ENCODE measurements at places on chromosomes 16 and 17. TPM values are rescaled to one million over a fixed set of nuclear protein-coding genes. Genes with fewer than 3 reads are reported as not detected.
A peak's percentile ranks its signal among the peaks of the same experiment; 100 is the strongest.

DNA sequence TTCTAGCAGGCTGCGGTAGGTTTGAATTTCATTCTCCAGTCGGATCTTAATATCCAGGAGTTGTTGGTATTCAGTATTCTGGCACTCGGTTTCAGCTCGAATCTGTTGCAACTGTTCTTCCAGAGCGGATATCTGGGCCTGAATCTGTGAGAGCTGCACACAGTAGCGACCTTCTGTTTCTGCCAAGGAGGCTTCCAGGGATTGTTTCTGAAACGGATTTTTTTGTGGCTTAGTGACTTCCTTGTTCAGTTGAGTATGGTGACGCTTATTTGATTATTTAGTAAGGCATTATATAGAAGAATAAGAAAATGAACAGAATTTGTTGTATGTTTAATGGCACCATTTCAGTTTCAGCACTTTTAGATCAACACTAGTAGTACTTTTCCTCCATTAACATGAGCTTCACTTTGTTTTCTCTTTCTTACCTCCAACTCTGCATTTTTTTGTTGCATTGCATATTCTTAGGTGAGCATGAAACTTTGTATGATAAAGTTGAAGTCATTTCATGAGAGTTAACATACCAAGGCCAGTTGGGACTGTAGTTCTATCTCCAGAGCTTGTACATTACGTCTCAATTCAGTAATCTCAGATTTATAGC lies 2.8 kb downstream of the KRT10 start:
- DNase-seq, result no peak

DNA sequence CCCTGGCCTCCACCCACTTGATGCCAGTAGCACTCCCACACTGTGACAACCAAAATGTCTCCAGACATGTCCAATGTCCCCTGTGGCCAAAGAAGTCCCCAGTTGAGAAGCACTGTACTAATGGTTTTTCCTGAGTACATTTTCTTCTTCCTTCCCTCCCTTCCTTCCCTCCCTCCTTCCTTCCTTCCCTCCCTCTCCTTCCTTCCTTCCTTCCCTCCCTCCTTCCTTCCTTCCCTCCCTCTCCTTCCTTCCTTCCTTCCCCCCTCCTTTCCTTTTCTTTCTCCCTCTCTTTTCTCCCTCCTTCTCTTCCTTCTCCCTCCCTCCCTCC lies 76.7 kb upstream of the CDC42EP4 start:
- DNase-seq, result no peak

DNA sequence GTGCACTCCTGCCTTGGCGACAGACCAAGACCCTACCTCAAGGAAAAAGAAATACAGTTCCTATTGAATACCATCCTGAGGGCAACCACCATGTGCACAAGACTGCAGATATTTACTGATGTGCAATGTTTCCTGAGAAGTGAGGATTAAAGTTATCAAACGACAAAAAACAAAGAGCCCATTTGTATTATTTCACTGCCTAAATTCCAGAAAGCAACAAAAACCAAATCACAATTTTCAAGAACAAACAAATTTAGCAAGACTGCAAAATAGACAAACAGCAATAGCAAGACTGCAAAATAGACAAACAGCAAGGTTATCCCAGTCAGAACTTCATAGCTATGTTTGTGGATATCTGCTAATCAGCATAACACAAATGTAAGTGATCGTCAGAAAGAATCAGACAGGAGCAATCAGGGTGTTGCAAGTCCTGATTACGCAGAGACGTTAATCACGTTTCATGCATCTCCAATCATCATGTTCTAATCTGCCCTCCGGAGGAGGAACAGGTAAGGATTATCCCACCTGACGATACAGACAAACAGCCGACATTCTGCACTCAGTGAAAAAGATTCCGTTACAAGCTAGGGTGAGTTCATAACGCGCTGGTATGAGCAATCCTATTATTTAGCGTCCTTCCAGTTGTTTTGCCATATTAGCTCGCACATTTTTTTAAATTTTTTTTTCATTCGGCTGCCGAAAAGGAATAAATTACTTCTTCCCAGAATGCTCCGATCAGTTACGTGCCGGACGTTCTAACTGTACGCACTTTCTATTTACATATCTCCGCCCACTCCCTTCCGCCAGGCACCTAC lies 2.9 kb downstream of the TMEM107 start:
- peak; percentile 98 for DNase-seq

DNA sequence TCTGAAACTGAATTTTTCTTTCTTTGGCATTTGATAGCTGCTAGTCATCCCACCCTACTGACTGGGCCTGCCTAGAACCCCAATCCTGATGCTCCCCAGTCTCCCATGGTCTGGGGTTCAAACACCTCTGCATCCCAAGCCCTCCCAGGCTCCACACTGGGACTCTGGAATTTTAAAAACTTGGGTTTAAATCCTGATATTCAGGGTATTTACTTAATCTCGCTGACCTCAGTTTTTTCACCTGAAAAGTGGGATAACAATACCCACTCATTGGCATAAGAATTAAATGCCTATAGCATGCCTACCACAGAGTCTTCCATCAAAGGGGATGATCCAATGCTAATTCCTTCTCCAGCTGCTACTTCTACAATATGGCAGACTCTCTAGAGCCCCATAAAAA lies 264.4 kb downstream of the NPIPA8 start:
- no peak for DNase-seq

DNA sequence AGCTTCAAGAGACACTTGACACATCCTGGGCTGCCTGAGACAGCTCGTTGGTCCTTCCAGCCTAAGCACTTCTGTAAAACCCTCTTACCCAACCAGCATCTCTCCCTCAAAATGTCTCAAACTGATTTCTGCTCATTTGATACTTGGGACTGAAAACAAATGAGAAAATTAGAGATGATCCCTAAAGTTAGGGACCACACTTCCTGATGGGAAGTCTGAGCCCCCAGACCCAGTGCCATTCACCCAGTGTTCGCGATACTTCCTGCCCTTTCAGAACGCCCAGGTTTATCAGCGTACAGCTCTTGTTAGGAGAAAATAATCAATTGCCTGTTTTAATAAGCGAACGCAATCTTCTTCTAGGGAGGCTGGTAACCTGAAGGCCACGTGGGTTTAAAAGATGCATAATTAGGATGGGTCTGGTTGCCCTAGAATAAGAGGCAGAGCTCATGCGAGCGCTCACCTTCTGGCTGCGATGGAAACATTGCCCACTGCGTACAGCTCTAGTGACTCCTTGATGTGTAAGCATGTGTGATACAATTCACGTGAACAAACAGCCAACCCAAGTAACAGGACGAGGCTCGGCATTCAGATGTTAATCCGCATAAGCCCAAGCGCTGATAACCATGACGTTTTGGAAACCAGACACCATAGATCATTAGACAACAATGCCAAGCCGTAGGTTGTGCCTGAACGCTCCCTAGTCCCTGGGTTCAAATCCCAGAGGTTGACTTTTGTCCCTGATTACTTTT lies 213.1 kb downstream of the FOXL1 start:
- DNase-seq, result no peak

DNA sequence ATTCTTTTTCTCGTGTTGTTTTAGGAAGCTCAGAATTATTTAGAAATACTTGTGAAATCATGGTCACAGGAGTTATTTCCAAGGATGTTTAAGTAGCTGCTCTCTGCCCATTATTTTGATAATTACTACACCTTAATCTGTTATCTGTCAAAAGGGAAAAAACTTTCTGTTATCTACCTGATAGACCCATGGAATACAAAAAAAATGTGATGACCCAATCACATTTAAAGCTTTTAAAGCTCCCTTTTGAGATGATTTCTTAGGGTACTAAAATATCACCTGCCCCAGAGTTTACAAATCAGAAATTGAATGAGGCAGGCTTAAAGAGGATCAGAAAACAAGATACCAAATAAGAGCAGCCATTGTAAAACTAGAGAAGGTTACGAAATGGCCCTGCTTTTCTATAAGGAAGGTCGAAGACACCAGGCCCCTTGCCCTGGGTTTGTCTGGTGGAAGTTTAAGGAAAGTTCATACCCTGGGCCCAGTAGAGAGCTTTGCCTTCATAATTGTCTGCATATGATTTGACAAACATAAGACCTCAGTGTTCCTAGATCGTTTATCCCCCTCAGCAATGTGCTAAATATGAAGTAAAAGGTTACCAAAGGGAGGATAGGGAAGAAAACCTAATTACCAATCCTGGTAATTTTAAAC lies 149.9 kb upstream of the TBX2 start:
- DNase-seq, result no peak

DNA sequence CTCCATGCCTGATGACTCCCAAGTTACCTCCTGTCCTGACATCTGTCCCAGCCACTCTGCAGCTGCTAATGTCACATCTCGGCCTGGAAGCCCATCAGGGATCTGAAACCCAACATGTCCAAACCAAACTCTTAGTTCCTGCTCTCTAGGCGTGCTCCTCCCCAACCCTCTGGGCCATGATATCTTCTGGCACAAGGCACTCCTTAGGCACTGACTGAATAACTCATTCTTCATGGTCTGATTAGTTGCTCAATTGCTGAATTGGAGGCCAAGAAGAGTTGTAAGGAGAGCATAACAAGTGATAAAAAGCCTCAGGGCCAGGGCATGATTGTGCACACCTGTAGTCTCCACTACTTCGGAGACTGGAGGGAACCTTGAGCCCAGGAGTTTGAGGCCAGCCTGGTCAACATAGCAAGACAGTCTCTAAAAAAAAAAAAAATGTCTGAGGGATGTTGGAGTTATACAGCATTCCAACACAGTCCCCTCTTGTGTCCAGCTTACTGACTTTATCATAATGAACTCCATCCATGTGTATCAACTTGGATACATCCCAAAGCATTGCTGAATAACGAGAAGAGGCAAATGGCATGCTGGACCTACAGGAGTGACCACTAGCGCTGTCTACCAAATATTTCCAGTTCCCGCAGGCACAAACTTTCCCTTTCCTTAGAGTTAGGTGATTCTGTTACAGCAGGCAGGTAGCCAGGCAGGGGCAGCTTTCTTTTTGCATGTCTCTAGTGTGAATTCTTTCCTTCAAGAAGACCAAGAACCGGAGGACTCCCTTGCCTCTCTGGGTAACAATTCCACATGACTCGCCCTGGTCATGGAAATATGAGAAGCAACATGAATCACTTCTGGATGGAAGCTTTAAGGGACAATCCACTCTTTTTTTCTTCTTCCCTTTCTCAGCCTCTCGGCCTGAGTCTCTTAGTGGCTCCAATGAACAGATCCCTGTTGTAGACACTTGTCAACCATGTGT lies 18.1 kb upstream of the SHCBP1 start:
- peak; percentile 50 for DNase-seq

DNA sequence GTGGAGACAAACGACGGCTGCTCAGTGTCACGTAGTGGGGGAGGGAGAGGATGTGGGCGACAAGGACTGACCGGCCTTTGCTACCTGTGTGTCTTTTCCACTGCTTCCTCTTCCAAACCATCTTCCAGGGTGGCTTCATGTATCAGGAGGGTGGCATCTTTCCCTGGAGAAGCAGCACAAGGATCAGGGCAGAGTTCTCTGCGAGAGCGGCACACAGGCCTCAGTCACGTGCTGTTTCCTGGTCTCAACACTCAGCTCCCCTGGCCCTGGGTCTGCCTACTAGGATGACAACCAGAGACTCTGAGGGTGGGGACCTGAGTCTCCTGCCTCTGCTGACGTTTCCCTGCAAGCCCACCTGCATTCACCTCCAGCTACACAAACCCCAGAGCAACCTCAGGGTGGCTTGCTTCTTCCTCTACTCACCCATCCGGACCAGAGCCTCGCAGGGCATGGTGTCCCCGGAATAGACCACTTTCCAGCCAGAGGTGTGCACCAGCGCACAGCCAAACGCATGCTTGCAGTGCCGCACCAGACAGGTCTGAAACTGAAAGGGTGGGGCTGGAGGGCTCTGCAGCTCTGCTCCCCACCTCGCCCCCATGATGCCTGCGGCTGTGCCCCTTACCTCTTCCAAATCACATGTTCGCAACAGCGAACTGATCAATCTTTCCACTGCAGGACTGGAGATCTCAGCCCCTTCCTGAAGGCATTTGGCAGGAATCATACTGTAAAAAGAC lies 23.3 kb downstream of the ELAC2 start:
- DNase-seq, result no peak

GRCh38 chr16:84268291-84269040 lies 26.2 kb upstream of the WFDC1 start:
- DNase-seq, result no peak

GRCh38 chr17:8724451-8724850 lies 20.2 kb downstream of the CCDC42 start:
- peak; percentile 11 for DNase-seq

- peak; percentile 97 for DNase-seq
Measured at GRCh38 chr17:27241346-27241946, 52.5 kb upstream of the WSB1 start.

DNA sequence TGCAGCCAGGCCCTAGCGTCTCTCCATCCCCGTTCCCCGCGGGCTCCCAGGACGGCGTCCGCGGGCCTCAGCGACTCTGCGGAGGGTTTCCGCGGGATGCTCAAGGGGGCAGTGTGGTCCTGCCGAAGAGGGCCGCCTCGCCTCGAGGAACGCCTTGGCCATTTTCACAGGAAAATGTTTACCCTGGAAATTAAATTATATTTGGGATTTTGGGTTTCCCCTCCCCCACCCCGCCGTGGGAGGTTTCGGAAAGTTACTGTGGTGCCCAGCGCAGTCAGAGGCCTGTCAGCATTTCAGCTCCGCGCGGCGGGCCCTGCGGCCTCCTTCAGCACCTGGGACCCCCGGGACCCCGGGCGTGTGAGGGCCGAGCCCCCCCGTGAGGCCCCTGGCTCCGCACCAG lies 94.5 kb downstream of the PCTP start:
- no peak for DNase-seq

DNA sequence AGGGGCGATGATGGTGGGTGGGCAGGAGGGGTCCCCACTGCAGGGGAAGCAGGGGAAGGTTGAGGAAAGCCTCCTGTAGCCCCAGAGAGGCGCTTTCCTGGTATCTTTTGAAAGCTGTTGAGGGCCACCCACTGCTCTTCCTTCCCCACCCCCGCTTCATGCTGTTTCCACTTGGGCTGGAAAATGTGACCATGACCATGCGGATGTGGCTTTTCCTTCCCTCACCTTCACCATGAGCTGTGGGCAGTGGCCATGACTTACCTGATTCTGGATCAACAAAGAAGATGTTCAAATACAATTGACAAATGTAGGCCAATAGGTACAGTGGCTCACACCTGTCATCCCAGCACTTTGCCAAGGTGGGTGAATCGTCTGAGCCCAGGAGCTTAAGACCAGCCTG lies 13.8 kb downstream of the MVP start:
- DNase-seq, result no peak

Gene C17orf78
- total RNA-seq, result not detected

Gene MEFV
- total RNA-seq, result not detected

Gene HES7
- 0.13 TPM for total RNA-seq

Gene ZFHX3
- 3.1 TPM for total RNA-seq

Gene KLHL10
- total RNA-seq, result 0.13 TPM

Gene RASL10B
- 0.51 TPM for total RNA-seq

Gene MPV17L
- total RNA-seq, result 0.13 TPM

Measured in bronchial epithelial cell (primary cell).